Tongue (tissue), 3 donors: ENCODE measurements at places on chromosomes 1 and 21. TPM values are rescaled to one million over a fixed set of nuclear protein-coding genes. Genes with fewer than 3 reads are reported as not detected.

Gene KRTAP7-1
- not detected for total RNA-seq

DNA sequence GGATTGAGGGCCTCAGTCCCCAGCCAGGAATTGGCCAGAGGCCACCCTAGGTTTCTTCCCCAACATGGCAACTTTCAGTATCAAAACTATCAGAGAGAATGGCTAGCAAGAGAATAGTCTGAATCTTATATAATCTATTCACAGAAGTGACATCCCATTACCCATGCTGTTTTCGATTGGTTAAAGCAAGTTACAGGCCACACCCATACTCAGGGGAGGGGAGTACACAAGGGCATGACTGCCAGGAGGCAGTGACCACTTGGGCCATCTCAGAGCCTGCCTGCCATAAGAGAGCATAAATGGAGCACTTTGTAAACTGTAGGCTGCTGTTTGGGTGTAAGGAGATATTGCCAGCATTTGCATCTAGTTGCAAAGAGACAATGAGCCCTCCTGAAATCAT is 65.4 kb downstream of the FAM163A start:
- DNase-seq: no peak

Gene SLC16A4
- total RNA-seq: 10.8 TPM

DNA sequence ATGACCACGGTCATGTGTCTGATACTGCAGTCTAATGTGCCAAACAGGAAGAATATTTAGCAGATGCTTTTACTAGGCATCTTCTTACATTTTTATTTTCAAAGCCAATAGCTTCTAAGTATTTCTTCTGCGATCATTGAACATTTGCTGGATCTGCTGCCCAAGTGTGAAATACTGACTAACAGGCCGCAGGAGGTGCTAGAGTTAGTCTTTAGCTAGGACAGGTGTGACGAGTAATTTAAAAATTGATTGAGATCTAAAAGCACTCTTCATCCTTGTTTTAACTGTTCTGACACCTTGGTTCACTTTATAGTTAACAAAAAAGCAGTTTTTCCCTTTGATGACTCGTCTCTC is 748 bp upstream of the FAM78B start:
- DNase-seq: no peak

- DNase-seq: no peak
Measured at GRCh38 chr1:41626616-41627375, 142.3 kb upstream of the EDN2 start.

DNA sequence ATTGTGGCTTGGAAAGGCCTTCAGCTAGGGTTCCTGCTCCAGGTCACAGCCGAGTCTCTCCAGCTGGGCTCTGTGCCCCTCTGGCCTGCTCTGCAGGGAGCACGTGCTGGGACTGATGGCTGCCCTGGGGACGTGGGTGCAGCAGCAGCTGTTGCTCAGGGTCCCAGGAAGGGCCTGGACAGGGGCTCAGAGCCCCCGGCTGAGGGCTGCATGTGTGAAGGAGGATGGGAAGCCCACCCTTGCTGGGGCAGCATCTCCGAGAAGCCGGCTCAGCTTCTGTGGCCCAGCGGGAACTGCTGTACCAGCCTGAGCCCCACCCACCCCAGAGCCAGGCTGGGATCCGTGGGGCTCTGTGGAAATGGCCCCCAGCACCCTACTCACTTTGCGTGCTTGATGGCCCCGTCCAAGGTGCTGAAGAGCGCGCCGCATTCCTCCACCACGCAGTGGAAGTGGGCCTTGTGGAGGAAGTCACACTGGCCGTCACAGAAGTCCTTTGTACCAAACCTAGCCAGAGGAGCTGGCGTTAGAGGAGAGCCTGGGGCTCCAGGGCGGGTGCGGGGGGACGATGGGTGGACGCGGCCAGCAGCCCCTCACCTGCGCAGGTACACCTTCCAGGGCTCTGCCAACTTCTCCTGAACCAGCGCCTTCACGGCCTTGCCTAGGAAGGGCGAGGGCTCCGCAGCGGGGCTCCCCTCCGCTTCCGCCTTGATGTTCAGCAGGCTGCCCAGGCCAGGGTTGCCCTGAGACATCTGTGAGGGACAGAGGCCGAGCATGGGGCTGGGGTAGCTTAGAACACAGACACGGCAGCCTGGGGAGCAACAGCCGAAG is 147.5 kb downstream of the CASZ1 start:
- DNase-seq: no peak

DNA sequence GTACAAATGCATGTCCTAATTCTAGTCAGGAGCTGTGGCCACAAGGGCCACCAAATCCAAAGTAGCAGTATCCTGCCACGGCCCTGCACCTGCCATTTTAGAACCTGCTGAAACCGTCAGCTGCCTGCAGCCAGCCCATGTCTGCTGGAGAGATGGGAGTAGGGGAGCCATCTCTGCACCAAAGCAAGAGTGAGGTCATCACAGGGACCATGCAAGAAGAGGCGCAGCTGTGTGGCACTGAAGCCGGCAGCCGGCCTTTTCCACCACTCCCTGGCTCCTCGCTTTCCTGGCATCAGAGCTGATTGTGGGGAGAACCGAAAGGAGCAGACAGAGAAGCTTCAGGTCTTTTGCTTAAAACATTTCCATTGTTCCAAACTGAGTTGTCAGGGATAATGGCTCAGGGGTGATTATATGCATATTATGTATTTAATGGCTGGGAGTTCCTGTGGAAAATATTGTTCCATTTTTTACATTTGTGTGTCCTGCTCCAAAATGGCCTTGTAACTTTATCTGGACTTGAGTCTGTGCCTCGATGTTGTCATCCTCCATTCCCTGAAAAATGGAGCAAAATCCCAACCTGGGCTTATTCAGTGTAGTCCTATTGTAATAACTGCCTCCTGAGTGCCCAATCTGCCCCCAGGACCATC is 18.7 kb upstream of the NBL1 start:
- DNase-seq: peak; percentile 37

Gene GPA33
- 0.41 TPM for total RNA-seq

Gene TCEA3
- total RNA-seq: 241 TPM

DNA sequence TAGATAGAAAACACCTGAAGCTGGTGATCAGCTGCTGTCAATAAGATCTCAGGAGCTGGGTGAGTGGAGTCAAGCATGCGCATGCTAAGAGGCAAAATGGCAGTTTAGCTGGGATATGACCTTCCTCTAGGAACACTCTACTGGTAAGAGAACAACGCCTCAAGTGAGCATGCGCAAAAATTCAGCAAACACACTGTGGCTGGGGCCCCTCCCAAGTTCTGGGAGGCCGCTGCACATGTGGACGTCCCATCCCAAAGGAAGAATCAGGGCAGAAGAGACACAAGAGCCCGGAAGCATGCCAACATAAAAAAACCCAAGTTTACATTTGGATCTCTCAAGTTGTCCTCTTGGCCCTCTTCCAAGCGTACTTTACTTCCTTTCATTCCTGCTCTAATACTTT is 126.3 kb upstream of the F3 start:
- DNase-seq: no peak

- DNase-seq: no peak
Measured at GRCh38 chr1:109946511-109946910, 35.9 kb downstream of the CSF1 start.

DNA sequence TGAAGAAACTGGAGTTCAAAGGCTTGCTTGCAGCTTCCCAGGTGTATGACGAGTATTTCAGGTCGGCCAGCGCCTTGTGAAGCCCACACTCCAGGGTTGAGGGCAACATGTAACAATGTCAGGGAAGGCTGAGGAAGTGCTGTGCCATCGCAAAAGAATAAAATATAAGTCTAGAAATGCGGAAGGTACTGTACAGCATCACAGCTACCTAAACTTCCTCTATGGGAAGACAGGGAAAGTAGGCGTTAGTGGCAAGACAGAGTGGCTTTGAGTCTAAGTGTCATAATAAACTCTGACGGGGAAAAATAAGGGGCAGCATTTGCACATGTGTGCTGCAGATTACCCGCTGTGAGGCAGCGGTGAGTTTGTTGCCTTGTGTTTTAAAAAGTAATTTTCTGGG is 28.9 kb downstream of the DOP1B start:
- DNase-seq: no peak

DNA sequence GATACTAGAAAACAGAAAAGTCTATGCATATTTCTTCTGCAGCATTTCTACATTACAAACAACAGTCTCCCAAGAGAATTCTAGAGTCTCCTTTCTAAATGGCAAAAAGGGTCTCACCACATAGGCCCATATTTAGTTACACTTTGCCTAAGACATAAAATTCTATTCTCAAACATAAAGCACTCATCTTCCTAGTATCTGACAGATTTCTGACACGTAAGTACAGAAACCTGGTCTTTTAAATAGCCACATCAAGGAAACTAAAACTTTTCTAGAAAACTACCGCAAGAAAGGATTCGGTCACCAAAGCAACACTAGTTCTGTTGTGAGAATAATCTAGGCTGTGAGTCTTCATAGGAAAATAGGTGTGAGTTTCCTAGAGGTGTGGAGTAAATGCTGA is 33.6 kb upstream of the CTSK start:
- DNase-seq: no peak

GRCh38 chr1:115479055-115479482 is 141.0 kb upstream of the NGF start:
- DNase-seq: no peak

Gene HSD17B7
- 18.9 TPM for total RNA-seq

DNA sequence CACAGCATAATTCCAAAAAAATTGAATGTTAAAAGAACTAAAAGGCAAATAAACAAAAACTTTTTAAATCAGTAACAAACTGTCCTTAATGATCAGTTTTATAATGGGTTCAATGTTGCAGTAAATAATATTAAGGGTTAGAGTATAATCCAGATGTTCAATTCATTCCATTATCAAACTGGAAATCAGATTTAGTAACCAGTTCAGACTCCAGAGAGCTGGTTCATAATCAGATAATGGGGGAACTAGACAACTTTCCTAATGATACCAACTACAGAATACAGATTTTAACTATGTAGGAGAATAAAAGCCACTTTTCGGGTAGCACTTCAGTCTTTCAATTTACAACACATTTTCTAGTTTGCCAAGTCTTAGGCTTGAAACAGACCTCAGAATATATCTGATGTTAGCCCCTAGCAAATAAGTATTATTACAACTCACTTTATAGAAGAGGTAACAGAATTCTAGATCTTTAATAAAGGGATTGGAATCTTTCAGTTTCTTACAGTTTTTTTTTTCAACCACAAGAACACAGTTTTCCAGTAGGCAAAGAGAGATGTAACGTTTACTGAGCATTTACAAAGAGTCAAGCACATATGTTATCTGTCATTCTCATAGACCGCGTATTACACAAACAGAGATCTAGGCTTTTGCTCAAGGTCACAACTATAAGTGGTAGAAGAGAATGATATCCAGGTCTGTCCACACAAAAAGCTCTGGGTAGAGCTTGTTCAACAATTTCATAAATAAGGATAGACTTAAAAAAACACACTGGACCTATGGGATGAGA is 1.9 kb upstream of the DCAF6 start:
- DNase-seq: peak; percentile 62

- DNase-seq: no peak
Measured at GRCh38 chr1:2552189-2552588, 4.0 kb upstream of the TNFRSF14 start.

- peak; percentile 21 for DNase-seq
Measured at GRCh38 chr1:227388214-227389168, 70.2 kb upstream of the CDC42BPA start.

Gene PTGFR
- total RNA-seq: 27.3 TPM

DNA sequence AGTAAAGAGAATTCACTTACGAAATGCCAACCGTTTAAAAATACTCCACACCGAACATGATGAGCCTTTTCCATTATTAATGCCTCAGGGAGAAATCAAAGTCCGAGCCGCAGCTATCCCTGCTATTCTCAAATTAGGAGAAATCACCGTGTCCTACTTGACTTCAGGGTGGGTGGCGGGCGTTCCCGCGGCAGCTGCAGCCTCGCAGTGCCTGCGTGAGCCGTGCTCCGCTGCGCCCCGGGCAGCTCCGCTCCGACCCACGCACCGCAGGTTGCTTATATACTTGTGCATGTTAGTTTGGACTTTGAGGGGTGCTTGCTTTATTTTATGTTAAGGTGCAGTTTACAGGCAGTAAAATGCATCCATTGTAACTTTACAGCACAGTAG is 35.6 kb upstream of the PCBP3 start:
- peak; percentile 22 for DNase-seq
